ENCODE measurements at places on chromosomes 1 and 21.

- DNase-seq = no peak
Observed at GRCh38 chr1:2594001-2594640, 7.5 kb downstream of the PRXL2B start.

GRCh38 chr1:170261669-170262068, 115.9 kb downstream of the NTMT2 start:
- no peak for DNase-seq

DNA sequence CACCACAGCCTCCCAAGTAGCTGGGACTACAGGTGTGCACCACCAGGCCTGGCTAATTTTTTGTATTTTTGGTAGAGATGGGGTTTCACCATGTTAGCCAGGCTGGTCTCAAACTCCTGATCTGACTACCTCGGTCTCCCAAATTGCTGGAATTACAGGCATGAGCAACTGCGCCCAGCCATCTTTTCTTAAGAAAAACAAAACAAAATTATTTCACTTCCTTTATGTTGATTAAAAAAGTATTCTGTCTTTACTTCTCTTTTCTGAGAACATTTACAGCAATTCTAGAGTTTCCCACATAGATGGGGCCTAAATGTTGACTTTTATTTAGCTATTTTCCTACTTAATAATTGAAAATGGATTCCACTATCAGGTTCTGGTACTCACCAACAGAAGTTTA, 17.3 kb upstream of the TMEM183A start:
- no peak for DNase-seq

GRCh38 chr1:54199151-54199764, 572 bp downstream of the CYB5RL start:
- DNase-seq = no peak

DNA sequence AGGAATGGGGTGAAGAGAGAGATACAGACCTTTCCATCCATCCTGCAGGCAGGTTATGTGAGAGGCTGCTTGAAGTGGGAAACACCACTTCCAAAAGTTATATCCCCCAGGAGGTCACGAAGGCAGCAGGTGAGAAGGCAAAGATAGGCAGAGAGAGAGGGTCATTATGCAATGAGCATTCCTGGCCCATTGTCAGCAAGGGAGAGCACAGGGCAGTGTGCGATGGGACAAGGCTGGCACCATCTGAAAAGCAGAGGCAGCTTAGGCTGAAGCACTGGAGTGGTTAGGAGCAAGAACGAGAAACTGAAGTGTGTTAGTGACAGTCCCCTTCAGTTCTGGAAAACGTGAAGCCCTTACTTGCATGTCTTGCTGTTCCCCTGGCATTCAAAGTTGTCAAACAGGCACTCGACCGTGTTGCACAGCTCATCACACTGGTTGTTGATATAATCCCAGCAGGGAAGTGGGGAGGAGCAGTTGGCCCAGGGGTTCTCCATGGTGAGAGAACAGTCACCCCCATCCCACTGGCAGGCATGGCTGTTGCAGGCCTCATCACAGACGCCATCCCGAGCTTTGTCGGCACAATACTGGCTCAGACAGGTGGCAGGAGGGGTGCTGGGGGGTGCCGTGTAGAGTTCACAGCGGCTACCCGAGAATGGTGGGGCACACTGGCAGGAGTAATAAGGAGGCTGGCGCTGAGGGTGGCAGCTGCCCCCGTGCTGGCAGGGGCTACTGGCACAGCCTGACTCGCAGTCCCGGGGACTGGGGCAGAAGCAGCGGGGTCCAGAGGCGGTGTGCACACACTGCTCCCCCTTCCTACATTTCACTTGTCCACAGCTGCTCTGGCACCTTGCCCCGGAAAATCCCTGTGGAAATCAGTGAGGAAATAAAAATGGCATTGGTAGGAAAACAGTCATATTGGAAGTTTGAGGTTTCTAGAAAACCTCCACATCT, 28.9 kb upstream of the ADAM30 start:
- DNase-seq = no peak

- no peak for DNase-seq
Observed at GRCh38 chr1:34075576-34075975, 89.5 kb downstream of the CSMD2 start.

- no peak for DNase-seq
Observed at GRCh38 chr21:35027563-35028450, 21.3 kb downstream of the RUNX1 start.

GRCh38 chr1:232556351-232556750, 73.6 kb downstream of the SIPA1L2 start:
- no peak for DNase-seq

- no peak for DNase-seq
Observed at GRCh38 chr1:184896000-184896399, 78.3 kb downstream of the NIBAN1 start.

DNA sequence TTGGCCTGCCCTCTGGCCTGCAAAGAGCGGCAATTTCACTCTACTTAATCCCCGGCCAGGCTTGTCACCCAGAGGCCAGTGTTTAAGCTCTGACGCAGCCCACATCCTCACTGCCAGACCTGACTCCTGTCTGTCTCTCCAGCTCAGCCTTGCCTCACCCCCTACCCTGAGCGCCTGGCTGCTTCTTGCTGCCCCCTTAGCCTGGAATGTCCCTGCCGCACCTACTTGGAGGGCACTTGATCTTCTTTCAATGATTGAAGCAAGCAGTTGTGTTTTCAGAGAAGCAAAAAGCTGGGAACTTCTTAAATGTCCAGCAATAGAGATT, 87.4 kb upstream of the ZBTB40 start:
- DNase-seq = no peak

GRCh38 chr1:110048923-110049601, 14.6 kb downstream of the STRIP1 start:
- no peak for DNase-seq

- DNase-seq = no peak
Observed at GRCh38 chr1:115314092-115314491, 24.0 kb downstream of the NGF start.

DNA sequence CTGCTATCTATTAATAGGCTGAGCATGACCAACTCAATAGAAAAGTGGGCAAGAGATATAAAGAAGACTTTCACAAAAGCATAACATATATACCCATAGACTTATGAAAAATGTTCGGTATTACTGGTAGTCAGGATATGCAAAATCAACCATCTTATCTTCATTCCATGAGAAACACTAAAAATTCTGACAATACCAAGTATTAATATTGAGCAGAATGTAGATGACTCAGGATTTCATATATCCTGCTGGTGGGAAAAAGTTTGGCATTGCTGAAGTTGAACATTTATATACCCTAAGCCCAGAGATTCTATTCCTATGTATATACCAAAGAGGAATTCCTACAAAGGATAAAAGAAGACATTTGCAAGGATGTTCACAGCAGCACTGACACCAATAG, 138.3 kb downstream of the CLEC20A start:
- DNase-seq = no peak

GRCh38 chr1:107263291-107263915, 122.6 kb downstream of the NTNG1 start:
- no peak for DNase-seq

Measured in stimulated activated CD8-positive, alpha-beta memory T cell treated with anti-CD3 and anti-CD28 coated beads, Interleukin-15, amount 100 ng/mL, for 48 hours (primary cell).